ENCODE measurements at places on chromosomes 7 and 10.

DNA sequence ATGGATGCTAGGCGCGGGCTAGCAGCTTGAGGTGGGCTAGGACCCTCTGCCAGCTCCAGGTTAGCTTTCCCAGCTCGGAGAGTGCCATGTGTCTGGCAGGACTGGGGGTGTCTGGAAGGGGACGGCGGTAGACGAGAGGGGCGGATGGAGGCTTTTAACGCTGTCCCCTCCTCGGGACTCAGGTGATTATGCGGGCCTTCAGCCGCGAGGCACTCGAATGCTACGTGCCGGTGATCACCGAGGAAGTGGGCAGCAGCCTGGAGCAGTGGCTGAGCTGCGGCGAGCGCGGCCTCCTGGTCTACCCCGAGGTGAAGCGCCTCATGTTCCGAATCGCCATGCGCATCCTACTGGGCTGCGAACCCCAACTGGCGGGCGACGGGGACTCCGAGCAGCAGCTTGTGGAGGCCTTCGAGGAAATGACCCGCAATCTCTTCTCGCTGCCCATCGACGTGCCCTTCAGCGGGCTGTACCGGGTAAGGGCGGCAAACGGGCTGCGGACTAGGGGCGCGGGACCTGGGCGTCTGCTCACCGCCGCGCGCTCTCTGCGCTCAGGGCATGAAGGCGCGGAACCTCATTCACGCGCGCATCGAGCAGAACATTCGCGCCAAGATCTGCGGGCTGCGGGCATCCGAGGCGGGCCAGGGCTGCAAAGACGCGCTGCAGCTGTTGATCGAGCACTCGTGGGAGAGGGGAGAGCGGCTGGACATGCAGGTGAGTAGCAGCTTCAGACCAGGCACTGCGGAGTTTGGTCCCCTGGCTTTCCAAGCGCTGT is 1.1 kb downstream of the CYP26A1 start:
- DNase-seq, result no peak

- no peak for DNase-seq
Measured at GRCh38 chr10:60937784-60938654, 6.0 kb downstream of the RHOBTB1 start.

DNA sequence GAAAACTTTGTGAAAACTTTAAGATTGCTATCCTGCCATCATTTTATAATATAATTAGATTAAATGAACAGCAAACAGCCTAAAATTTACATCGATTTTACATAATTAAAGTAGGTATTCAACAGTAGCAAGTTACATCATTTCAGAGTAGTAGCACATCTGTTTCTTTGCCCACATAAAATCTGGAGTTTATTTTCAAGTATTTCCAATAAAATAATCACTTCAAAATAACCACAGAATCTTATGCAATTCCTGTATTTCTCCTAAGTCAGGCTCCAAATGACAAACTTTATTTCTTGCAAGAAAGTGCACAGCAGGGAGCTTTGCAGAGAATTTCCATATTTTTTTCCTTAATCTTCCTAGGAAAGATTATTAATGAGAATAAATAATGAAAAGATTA is 82.6 kb downstream of the CUBN start:
- no peak for DNase-seq

- DNase-seq, result no peak
Measured at GRCh38 chr10:14728346-14728745, 46.4 kb downstream of the FAM107B start.

DNA sequence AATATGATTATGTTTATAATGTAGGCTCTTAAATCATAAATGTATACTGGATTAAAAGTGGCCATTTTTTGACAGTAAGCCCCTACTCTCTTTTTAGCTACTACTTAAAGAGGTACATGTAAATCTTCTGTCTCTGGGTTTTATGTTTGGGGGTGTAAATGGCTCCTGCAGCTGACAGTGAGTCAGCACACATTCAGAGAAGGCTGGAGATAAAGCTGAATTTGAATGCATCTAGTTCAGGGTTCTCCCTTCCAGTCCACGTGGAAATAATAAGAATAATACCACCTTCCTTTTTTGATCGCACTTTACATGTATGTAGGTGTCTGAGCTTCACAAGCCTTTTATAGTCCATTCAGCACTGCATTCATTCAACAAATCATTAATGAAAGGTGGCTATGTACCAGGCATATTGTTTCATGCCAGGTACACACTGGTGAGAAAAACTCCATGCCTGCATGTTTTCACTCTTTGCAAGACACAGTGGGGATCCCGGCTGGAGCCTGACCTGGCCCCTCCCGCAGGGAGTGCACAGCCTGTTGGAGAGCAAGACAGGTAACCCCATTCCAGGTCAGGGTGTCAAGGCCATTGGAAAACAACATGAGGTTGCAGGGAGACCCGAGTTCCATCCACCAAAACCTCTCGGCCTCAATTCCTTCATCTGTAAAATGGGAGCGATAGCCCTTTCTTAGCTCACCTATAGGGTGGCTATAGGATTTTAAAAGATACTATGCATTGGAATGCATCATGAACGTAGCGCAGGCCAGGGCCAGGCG is 107.5 kb upstream of the ANLN start:
- no peak for DNase-seq

- DNase-seq, result no peak
Measured at GRCh38 chr10:94315024-94315451, 47.7 kb downstream of the NOC3L start.

- no peak for DNase-seq
Measured at GRCh38 chr10:43109671-43110249, 28.5 kb upstream of the CSGALNACT2 start.

DNA sequence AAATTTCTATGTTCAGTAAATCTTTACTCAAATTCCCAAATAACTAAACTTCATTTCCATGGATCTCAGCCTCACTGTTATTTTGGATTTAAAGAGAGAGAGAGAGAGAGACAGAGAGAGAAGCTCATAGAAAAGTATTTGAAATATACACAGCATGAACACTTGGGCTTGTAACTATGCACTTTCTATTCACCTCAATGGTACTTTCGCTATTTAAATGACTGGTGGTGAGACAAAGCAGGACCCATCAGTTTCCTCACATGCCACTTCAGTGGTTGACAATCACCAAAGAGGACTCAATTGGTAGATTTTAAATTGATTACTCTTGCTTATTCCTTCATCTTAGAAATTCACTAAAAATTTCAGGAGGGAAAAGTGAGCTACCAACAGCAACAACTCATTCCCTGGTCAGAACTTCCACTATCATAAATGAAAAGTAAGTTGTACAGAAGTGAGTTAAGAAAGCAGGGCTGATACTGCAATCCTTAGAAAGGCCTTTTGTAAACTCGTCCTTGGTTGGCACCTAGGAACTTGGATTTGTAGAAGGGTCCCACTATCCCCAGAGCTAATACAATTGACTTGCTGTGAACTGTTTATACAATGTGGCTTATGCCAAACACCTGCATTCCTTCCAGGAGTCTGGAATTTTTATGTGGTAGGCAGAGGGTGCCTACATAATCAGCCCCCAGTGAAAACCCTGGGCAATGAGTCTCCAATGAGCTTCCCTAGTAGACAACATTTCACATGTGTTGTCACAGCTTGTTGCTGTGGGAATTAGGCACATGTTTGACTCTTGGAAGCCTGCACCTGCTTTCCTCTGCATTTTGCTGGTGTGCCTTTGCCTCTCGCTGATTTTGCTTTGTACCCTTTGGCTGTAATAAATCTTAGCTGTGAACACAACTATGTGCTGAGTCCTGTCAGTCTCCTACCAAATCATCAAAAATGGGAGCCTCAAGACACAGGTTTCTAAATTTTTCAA is 10.8 kb downstream of the ERLIN1 start:
- DNase-seq, result no peak

GRCh38 chr10:67471022-67471421 is 225.0 kb downstream of the CTNNA3 start:
- no peak for DNase-seq

- DNase-seq, result no peak
Measured at GRCh38 chr10:89963451-89964102, 262.2 kb downstream of the KIF20B start.

DNA sequence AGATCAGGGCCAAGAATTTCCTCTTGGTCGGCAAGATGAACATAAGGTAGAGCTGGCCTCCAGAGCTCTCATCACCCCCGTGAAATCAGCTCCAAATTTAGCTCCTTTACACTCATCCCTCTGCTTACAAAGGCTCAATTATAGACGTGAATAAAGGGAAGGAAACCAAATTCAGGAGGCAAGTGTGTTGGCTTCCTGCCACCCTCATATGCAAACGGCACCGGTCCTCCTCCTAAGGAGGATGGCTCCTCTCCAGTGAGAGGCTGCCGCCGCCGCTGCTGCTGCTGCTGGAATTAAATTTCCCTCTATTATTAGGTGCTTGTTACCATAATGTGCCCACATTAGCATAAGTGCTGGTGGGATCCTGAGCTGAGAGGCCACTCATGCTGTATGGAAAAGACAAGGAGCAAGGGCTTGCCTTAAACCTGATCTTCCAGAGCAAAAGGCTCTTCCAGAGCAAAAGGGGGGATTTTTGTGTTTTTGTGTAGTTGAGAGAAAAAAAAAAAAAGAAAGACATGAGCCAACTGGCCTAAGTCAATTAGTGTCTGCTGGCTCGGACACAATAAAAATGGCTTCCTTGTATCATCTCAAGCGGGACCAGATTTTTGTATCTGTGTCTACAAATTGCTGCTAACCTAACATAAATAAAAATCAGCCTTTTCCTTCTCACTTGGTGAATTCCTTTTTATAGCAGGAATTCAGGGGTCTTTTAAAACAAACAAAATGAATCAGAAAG is 68.4 kb downstream of the CDHR3 start:
- DNase-seq, result no peak

DNA sequence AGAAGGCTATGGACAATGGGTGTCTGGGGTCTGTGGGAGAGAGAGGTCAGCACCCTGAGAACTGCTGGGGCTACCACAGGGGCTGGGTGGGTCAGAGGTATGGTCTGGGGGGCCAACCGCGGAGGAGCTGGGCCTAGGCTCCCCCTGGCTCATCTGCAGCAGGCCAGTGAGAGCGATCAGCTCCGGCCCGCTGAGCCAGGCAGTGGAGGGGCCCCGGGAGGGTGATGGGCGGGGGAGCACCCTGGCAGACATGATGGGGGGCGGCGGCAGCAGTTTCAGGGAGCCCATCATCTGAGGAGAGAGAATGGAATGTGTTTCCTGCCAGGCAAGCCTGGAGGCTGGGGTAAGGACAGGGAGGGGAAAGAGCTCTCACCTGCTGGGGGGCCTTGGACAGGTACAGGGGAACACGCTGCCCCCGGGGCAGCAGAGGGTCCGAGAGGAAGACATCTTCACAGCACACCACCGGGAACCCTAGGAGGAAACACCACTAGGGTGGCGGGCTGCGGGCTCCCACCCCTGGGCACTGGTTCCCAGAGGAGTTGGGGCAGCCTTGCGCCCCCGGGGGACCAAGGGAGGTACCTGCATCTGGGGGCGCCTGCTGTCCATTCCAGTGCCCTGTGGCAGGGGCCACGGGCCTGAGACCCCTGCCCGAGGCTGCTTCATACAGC is 1.3 kb downstream of the SAP25 start:
- DNase-seq, result no peak

- no peak for DNase-seq
Measured at GRCh38 chr7:11006291-11006690, 32.6 kb downstream of the PHF14 start.

GRCh38 chr7:100443096-100443840 is 7.0 kb upstream of the PPP1R35 start:
- DNase-seq, result no peak

Data from SHP77 (cell line).